ENCODE measurements at places on chromosomes 2 and 18.

DNA sequence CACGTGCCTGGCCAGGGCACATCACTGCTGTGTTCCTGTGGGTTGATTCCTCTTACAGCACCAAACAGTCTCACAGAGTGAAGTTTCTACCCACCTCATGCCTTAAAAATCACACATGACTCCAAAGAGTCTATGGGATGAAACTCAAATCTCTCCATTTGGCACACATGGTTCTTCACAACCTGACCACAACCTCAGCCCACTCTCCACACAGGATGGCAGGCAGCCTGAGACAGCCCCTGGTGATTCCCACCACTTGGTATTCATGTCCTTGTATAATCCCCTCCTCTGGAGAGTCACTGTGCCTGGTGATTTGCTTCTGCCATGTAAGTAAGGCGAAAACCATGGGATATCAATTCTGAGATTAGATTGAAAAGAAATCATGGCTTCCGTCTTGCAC, 46.2 kb downstream of the LBH start:
- no peak for DNase-seq

GRCh38 chr2:12766421-12766879, 49.7 kb downstream of the TRIB2 start:
- DNase-seq: no peak

- no peak for DNase-seq
Measured at GRCh38 chr18:59054496-59055287, 85.0 kb upstream of the SEC11C start.

DNA sequence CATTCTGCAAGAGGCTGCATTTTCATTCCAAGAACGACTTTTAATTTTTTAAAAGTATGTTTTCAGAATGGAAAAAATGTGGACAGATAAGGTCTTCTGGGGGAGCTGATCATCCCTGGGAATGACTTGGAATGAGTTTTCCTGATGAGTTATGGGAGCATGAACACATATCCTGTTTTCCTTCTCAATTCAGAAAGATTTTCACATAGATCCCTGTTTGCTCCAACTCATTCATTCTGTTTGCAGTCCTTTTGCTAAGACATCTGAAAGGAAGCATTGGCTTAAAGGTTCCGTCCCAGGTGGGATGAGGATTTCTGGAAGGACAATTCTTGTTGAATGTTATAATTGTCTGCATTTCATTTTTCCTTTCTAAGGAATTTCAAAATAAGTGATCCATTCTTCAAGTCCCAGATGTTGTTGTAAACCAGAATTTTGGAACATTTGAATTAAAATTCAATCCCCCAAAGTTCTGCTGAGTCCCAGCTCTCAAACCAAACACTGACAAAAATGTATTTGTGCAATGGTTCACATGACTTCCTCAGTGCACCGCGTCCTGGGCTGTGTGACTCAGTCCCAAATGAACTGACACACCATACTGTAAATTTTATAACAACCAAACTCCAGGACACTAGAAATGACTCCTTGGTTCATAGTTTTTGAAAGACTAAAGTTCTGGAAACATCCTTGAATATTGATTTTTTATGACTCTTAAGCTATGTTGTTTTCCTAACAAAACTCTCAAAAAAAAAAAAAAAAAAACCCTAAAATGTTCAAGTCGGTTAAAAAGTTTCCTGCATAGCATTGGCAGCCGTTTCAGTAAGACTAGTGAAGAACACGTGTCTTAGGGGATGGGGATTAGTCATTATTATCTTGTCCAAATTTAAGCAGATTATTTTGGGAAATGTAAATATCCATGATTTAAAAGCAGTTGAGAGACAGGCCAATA, 281.8 kb upstream of the TCF4 start:
- no peak for DNase-seq

DNA sequence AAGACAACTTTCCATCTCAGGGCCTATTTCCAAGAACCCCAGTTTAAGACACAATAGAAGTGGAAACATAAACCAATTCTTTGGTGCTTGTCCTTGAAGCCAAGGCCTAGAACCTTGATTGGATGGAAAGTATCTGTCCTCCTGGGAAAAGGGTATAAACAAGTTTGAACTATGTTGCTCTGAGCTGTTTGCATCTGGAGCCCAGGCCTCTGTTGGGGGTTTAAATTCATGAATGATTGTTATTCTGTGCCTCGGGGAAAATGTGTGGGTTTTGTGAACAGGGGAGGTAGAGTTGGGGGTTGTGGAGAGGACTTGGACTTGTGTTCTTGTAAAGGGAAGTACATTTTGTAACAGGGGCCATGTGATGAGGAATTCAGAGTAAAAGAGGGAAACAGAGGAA, 406.1 kb downstream of the SLC4A3 start:
- no peak for DNase-seq

DNA sequence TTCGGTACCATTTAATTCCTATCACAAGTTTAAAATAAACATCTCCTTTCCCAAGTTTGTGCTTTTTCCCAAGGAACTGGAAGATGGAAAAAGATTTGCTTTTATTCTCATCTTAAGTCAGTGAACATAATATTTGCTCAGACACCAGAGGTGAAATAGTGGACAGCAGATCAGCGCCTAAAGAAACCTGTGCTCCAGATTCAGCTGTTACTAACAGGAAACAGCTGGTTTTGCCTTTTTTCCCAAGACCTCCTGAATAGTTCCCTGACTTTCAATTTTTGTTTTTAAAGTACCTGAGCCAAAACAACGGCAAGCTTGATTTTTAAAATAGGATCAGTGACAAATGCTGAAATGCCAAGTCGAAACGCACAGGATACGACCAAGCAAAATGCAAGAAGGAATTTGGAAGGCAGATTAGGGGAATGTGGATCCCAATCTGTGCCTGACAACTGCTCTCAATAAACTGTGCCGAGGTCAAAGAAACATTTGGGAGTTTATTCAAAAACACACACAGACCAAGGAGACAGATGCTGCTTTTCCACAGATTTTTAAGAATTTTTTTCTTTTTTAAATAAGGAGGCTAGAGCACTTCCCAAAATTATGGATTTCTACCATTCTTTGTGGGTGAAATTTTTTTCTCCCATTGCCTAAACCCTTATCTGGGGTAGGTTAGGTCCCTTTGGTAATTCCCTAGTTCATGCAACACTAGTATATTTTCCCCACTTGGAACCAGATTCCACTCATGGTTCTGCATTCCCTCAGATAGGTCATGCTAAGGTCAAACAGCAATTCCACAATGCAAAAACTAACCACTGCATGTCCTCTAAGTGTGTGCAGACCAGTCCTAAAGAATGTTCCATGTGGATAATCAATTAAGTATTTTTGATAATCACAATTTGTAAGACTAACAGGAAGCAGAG, 121.5 kb upstream of the PDE1A start:
- DNase-seq: no peak

- no peak for DNase-seq
Measured at GRCh38 chr2:2748399-2749205, 417.5 kb upstream of the MYT1L start.

GRCh38 chr18:48459016-48459415, 49.8 kb upstream of the ZBTB7C start:
- DNase-seq: no peak

- no peak for DNase-seq
Measured at GRCh38 chr2:241173557-241173956, 14.9 kb upstream of the ANO7 start.

GRCh38 chr2:157428500-157429175, 15.3 kb downstream of the CYTIP start:
- DNase-seq: no peak

- no peak for DNase-seq
Measured at GRCh38 chr2:12455661-12456060, 261.1 kb upstream of the TRIB2 start.

DNA sequence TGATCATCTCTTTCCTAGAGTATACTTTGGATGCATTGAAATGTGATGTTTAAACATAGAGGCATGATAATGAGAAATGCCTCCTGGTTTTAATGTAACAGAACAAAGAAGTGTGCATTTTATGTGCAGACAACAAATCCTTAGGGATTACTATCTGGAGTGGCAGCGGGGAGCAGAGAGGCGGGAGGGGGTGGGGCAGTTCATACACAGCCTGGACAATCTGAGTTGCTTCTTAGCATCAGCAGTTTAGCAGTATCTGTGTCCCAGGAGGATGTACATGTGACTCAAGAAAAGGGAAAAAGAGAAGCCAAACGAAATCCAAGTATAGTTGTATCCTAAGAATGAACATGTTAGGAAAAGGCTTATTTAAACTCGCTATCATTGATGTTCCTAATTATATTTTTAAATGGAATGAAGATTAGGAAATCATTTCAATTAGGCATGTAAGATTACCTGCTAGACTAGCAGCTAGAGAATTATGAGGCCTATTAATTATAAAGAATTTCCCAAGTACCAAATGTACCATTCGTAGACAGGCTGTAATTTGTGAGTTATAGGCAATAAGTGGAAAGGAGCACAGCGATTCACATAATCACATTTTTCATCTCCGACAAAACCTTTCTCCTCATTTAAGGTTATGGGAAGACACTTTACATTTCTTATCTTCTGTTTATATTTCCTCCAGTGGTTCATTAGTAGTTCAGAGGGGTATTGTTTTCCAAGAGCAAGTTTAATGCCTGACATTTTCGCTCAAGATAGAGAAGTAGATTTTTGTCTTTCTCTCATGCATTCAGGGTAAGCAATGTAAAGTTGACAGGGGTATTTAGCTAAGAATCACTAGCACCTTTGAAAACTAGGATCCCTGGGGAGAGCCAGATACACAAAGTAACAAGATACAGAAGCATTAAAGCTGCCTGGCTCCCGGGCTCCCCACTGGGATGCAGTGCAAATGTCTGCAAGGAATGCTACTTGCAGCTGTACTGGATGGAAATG, 141.3 kb upstream of the NOSTRIN start:
- no peak for DNase-seq

DNA sequence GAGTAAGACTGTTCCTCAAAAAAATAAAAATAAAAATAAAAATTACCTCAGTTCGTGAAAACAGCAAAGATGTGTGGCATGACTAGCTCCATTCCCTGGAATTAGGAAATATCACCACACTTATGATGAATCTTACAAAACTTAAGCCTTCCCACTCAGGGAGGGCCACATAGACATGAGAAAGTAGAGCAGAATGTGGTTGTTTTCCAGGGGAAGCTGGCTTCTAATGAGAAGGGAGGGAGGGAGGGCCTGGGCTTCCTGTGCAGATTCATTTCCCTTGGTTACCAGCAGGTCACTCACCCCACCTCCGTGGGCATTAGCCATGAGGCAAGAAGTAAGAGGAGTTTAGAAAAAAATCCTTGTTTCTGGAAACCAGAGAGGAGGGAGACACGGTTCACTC, 95.9 kb upstream of the RMDN2 start:
- no peak for DNase-seq

DNA sequence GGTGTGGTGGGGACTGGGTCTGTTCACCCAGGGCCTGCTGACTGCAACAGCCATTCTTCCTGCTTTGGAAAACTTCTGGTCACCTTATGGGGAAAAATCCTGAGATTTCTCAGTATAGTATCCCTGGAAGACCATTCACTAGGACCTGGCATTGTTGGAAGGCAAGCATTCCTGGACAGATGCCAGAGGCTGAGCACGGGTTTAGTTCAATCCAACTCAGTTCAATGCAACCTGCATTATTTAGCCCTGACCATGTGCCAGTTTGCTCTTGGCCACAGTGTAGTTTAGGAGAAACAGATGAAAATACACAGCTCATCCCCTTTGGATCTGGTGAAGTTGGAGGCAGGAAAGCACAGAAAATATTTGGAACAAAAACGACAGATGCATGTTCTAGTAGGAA, 95.9 kb downstream of the LPIN1 start:
- DNase-seq: no peak

DNA sequence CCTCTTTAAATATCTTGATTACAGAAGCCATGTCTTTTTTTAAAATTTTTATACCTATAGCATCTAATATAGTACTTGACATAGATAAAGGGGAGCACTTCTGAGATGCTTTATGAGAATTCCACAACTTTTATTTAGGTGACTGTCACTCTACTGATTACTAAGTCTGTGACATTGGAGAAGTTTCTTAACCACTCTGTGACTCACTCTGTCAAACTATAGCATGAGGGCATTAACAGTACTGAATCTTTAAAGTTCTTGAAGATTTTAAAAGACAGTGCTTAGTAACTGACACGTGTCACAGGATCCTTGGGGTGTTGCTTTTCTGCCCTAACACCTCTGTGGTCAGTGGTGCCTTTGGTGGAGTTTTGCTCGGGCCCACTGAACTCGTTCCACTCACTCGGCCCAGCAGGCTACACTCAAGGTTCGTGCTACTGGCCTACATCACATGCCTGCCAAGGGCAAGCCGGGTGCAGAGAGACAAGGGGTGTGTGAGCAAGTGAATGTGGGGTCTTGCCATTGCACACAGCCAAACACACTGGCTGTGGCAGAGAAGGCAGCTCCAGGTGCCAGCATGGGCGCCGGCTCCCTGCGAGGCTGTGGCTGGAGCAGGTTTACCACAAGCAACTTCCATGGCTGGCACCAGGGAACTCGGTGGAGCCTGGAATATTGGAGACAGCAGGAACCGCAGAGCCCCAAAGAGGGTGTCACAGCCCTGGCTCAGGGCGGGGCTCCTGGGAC, 734.0 kb upstream of the CDH7 start:
- DNase-seq: no peak

GRCh38 chr2:42385225-42385624, 24.2 kb upstream of the COX7A2L start:
- DNase-seq: no peak

GRCh38 chr2:85066874-85067351, 66.3 kb upstream of the TCF7L1 start:
- DNase-seq: peak; percentile 75

GRCh38 chr18:74336656-74337055, 21.0 kb downstream of the C18orf63 start:
- no peak for DNase-seq

GRCh38 chr2:238894950-238895298, 47.0 kb downstream of the TWIST2 start:
- no peak for DNase-seq

DNA sequence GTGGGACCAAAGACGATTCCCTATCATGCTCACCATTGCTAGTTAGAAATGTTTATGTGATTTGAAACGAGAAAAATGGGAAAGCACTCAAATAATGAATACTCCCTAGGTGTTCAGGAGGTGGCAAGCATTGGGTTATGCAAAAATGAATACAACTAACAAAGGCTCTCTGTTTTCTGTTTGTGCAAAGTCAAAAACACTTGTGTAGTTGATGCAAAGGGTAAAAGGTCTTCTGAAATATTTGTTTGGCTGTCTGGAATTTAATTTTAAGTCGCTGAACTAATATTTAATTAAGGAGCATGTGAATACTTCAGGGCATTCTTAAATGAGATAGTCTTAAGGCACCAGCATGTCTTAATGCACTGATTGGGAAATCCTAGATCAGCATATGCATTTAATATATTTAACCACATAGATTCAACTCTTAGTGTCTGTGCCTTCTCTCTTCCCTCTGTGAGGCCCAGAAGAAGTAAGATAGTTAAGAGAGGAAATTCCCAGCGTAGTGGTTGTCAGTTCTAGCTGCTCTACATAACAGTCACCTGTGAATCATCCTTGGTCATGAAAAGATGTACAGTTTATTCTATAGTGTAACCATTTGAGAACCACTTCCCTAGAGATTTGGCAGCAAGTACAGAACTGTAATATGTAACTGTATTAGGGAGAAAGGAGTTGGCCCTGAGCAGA, 111.9 kb downstream of the EPC2 start:
- no peak for DNase-seq
